ENCODE measurements at places on chromosomes 13 and 19.
A peak's percentile ranks its signal among the peaks of the same experiment; 100 is the strongest.

DNA sequence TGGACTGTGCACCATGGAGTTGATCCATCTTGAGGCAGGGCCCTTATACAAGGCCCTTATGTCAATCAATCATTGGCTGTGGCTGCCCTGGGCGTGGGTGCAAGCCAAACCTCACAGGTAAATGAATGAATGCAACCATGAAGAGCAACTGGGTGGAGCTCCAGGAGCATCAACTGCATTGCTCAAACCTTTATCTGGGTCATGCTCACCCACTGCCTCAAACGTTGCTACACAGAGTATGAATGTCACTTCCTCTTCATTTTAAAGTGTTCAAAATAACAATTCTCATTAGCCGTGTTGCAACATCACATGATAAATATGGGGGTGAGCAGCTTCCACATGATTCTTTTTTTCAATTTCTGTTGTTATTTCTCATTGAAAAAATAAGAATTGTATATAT lies 6.4 kb upstream of the ZNF333 start:
- no peak for DNase-seq

- DNase-seq, result no peak
These were observed 1.2 kb upstream of the CEACAM4 start for GRCh38 chr19:41627966-41628675.

GRCh38 chr13:95404141-95404882 lies 103.1 kb upstream of the ABCC4 start:
- DNase-seq, result peak; percentile 95

DNA sequence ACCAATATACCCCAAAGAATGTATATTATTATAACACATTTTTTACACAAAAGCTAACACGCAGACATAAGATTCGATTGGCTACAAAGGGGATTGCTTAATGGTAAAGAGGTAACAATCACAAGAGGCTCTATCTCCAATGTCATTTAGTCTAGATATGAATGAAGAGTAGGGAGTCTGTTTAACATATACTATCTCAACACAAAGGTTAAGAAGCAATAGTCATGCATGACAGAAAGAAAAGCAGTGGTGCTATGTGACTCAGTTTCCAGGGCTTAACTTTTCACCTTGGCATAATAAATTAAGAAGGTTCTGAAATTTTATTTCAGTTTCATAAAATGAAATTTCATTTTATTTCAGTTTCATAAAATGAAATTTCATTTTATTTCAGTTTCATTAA lies 33.3 kb downstream of the UFM1 start:
- DNase-seq, result no peak

DNA sequence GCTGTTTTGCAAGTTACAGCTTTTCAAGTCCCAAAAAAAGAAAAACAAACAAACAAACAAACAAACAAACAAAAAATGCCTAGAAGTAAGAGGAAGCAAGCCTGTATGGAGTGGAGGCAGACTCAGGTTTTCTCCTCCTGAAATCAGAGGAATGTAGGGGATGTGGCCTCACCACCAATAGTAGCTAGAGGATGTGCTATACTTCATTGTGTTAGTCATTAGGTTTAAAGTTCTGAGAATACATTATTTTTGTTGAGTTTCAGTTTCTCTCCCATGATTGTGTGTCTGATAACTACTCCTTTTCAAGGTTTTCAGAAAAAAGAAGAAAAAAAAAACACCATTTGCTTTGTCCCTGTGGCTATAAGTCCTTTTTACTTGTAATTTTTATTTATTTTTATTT lies 524.5 kb downstream of the GPC6 start:
- DNase-seq, result no peak

DNA sequence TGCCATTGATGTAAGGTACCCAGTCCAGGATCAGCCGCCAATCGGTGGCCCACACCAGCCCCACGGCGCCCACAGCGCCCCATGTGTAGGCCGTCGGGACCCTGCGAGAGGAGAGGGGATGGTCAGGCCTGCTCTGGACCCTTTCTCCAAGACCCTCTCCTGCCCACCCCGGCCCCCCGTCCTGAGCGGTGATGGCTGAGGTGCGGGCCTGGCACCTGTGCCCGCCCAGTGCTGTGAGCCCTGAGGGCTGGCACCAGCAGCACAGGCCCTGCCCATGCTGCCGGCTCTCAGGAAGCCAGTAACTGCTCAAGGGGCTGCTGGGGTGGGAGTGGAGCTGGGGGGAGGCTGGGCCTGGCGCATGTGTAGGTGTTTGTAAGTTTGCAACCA lies 5.8 kb downstream of the UQCR11 start:
- no peak for DNase-seq

- no peak for DNase-seq
These were observed 1318.9 kb downstream of the OLFM4 start for GRCh38 chr13:54347531-54347930.

- DNase-seq, result no peak
These were observed 1.0 kb upstream of the ZBTB32 start for GRCh38 chr19:35703343-35703742.

GRCh38 chr13:27137759-27138158 lies 33.9 kb downstream of the USP12 start:
- DNase-seq, result no peak

DNA sequence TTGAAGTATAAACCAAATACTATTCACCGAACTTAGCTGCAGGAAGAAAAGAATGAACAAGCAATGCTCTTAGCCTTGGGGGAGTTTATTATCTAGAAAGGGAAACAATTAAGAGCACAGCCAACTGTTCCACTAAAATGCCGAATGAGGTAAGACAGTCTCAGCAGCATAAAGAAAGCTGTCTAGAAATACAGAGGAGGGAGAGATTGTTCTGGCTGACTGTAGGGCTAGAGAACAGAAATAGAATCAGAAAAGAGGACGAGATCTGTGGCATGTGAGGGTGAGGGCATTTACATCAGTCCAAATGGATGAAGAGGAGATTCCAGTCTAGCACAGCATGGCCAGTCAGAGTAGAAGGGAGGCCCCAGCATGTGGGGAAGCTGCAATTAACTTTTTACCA lies 56.8 kb upstream of the TNFRSF19 start:
- DNase-seq, result no peak

DNA sequence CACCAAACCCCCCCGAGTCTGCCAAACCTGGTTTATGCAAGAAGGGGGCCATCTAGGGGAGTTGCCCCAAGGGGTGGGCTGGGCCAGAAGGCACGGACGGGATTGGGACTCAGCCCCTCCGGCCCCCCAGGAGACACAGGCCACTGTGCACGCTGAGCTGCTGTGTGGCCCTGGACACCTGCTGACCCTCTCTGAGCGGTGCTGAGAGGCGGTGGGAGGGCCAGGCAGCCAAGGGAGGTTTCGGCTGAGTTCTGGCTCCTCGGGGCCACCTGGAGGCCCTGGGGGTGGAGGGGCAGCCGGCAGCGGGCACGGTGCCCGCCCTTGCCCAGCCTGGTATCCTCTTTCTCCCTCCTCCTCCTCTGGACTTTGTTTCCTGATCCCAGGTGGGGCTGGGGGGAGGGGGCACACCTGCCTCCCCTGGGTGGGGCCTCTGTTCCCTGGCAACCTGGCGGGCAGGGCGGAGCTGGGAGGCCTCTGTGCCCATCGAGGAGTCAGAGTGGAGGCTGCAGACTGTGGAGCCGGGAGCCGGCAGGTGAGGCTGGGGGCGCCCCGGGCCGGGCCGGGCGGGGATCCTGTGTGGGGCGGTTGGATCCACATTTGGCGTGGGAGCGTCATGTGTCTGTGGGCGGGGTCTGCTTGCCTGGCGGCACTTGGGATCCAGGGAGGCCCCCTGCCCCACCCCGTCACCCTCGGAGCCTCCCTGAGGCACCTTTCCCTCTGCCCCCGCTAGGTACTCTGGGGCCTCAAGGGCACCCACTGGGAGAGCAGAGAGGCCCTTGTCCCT lies at the start of gene MISP:
Gene MISP, plus strand, starts transcription at position 473 of the 784 bp plus-strand sequence. CDS start 5,835 bp downstream, outside the sequence.
- no peak for DNase-seq

GRCh38 chr13:23679220-23679619 lies 109.0 kb downstream of the TNFRSF19 start:
- no peak for DNase-seq

DNA sequence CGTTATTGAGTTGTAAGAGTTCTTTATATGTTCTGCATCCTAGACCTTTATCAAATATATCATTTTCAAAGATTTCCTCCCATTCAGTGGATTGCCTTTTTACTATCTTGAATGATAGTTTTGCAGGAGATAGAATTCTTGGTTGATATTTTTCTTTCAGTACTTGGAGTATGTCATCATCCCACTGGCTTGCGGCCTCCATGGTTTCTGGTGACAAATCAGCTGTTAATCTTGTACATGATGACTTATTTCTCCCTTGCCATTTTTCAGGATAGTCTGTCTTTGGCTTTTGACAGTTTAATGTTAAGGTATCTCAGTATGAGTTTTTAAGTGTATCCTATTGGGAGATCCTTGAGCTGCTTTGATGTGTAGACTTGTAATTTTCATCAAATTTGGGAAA lies 8.5 kb downstream of the ZNF557 start:
- no peak for DNase-seq

DNA sequence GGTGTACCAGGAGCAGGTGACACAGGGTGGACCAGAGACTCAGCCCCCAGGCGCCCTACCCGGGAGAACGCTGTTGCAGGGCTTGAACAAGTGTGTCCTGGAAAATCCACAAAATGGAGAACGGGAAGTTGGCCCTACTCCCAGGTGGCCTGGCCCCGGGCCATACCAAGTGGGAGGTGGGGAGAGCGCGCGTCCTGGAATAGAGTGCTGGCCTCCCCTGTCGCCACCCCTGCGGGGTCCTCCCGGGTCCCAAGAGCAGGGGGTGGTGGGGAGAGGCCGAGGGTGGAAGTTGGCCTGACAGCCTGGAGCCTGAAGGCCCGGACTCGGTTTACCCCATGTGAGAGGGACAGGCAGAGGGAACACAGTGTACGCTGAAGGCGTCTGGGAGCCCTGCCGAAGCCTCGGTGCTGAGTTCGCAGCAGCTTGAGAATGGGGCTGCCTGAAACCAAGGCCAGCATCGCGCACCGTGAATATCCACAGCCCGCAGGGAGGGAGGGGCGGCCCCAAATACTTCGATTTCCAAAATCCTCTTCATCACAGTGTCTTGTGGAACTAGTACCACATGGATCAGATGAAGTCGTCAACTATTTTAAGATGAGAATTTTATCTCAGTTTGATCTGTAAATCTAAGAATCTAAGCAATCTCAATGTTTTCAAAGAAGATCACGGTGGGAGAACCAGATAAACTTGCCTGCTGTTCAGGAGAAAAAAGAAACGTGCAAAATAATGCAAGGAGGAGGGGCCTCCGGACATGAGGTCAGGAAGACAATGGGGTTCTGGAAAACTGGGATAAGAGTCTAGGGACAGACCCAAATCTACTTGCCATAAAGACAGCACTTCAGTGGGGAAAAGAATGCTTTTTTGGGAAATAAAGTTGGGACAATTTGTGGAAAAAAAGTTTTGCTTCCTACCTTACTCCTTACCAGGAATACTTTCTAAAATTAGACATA lies 10.4 kb upstream of the KLF16 start:
- DNase-seq, result peak; percentile 71

- no peak for DNase-seq
These were observed 13.4 kb upstream of the C19orf33 start for GRCh38 chr19:38290631-38291147.

GRCh38 chr13:90783273-90783672 lies 564.2 kb upstream of the MIR17HG start:
- no peak for DNase-seq

DNA sequence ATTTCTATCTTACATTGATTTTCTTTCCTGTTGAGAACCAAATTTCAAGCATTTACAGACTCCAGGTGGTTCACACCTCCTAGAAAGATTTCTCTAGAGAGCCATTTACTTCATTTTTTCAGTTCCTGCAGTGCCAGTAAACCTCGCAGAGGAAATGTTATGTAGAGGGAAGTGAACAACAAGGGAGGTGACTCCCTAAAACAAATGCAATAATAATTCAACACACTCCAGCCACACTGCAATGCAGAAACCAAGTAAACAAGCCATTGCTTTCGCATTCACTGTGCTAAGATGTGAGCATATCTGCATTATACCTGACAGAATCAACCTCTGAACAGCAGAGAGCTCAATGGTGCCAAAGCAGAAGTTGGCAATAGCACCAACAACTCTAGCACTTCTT lies 215.1 kb downstream of the RBM26 start:
- DNase-seq, result no peak

DNA sequence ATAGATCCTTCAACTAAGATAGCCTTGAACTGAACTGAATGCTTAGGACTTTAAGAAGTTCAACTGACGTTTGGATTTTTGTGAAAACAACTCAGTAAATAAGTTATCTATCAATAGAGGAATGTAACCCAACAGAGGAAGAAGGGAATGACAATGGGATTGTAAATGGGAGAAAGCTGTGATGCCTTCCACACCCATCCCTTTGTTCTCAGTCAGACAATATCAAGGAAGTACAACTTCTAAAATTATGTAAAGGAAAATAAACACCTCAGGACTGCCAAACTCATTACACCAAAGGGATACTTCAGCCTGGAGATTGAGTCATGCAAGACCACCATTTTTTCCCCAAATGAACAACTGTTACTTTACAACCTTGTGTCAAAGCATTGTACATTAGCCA lies 21.1 kb downstream of the CEACAM8 start:
- no peak for DNase-seq

GRCh38 chr13:27354379-27354778 lies 70.0 kb upstream of the GTF3A start:
- no peak for DNase-seq

- DNase-seq, result peak; percentile 64
These were observed 31.6 kb downstream of the SYT3 start for GRCh38 chr19:50607874-50608785.

- DNase-seq, result no peak
These were observed 67.3 kb upstream of the SPRY2 start for GRCh38 chr13:80408270-80408669.

DNA sequence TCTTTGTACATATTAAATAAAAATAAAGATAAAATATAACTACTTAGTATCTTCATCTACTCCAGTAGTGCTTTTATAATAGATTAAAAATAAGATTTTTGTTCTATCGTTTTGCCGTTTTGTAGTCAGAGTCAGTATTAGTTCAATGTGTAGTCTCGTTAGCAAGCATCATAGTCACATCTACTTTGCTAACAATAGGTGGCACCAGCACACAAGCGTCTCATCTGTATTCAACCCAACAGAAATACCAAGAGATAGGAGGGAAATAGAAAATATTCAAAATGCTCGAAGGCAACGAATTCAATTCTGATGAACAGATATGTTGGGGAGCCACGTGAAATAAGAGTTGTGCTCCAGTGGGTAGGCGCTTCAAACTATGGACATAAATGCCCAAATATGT lies 21.4 kb upstream of the MICU2 start:
- peak; percentile 46 for DNase-seq
